NB4 (cell line): ENCODE measurements at places on chromosomes 7 and 10.

DNA sequence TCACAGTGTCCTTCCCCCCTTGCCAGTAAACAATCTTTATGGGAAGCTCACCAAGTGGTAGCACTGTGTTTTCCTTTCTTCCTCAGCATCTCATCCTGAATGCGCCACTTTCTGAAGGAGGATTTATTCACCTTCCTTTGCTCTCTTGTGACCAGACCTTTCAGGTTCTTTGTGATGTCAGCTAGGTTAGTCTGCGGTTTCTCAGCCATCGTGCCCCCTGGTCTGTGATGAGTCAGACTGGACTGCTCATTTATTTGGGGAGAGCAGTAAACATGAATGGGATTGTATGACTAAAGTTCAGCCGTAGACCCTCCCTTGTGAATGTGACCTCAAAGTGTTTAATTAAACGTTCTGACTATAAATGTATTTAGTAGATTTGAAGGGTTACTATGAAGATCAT, 235.1 kb upstream of the CELF2 start:
- no peak for DNase-seq

DNA sequence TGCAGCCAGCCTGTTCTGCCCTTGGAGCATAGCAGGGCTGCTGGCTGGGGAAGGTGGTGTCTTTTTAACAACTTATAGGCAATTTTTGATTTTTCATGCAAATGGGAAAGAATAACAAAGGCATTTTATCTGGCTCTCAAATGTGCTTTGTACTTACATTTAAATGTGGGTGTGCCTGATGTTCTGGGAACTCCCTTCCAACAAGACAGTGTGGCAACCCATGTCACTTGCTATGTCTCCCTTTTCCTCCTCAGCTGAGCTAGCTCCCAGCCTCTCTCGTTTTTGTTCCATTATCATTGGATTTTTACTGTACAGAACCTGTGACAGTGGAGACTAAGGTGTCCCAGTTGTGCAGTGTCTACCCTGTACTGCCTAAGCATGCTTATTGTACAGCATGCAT, 93.5 kb upstream of the PDCD4 start:
- DNase-seq: no peak

DNA sequence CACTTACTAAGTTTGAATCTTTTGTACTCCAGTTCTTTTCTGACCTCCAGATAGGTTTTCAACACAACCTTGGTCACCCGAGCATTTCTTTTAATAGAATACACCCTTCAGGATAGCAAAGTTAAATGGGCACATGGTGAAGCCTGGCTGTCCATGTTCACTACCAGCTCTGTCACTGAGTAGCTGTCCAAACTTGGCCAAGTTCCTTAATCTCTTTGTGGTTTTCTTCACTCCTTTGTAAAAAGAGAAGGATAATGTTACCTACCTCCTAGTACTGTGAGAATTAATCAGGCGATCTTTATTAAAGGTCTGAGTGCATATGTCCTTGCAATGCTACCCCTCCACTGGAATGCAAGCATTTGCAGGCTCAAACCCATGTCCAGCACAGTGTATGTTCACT, 128.1 kb upstream of the PTPRZ1 start:
- no peak for DNase-seq

DNA sequence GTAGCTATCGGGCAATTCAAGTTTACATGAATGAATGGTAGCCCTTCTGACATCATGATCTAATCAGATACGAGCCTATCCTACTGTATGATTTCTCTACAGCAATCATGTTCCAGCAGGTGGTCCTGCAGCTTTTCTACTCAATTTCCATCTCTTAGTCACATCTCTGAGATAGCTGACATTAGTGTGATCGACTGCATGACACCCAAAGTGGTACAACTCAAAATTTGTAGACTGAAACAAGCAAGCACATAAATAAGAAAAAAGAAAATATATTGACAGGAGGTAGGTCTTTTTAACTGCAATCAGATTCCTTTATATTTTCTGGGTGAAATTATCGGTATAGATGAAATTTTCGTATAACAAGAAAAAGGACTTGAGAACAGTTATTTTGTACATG, 132.0 kb downstream of the PPP1R17 start:
- DNase-seq: no peak

DNA sequence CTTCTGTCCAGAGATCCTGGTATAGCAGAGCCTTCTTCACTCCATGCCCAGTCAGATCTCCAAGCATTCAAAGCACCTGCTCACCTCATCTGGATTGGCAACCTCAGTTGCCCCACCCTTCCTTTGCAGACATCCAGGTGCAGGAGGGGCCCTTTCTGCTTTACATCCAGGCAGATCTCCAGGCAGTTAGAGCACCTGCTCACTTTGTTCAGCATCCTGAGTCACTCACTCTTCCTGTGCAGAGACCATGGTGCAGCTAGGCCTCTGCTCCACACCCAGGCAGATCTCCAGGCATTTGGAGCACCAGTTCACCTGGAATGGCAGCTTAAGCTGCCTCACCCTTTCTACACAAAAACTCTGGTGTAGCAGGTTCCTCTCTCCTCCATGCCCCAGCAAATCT, 153.1 kb downstream of the CDK14 start:
- no peak for DNase-seq

DNA sequence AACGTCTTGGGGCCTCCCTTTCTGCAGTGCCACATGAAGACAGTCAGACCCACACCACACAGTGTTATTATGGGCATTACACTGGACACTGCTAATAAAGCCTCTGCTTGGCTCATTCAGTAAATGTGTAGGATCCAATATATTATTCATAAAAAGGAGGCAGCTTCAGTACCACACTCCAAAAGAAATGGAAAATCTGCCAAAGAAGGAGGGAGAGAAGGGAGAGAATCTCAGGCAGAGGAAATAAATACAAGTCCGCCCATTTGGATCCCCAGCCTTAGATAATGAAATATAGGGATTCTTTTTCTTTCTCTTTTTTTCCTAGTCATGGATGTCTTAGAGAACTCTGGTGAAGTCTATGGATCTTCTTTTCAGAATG, 162.2 kb downstream of the ELMO1 start:
- DNase-seq: no peak

DNA sequence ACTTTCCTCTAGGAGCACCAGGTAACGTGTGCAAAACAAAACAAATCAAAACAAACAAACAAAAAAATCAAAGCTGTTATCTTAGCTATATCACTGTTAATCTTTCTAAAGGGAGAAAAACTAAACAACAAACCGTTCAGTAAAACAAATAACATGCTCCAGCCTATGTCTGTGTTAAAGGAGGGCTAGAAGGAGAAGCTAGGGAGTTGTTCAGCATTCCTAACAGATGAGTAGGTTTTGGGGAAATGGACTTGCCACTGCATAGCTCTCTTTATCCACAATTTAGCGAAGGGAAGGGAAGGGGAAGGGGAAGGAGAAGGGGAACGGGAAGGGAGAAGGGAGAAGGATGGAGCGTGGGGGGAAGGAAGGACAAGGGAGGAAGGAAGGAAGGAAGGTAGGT, 134.2 kb upstream of the AKR1E2 start:
- DNase-seq: no peak

DNA sequence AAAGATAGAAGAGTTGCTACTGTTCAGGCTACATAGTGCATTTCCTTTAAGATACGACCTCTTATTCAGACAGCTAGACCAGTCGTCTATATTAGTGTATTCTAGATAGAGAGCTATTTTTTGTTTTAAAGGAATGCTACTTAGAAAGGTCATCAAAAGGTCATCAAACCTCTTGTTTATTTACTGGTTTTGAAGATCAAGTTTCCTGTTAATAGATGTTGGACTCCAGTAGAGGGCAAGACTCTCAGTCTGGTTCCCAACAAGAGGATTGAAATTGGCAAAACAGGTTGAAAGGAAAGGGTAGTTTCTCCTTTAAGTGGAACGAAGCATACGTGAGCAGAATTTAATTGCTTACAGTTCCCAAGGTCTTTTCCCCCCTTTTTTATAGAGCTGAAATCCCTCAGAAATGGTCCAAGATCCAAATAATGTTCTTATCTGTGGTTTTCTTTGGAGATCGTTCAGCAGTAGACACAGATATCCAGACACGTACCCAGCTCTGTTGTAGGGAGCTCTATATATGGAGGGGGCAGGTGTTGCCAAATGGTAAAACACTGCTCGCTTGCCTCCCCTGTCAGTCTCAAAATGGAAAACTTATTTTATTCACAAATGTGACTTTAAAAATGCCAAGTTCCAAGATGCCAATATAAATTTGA, 37.2 kb downstream of the BAMBI start:
- no peak for DNase-seq

DNA sequence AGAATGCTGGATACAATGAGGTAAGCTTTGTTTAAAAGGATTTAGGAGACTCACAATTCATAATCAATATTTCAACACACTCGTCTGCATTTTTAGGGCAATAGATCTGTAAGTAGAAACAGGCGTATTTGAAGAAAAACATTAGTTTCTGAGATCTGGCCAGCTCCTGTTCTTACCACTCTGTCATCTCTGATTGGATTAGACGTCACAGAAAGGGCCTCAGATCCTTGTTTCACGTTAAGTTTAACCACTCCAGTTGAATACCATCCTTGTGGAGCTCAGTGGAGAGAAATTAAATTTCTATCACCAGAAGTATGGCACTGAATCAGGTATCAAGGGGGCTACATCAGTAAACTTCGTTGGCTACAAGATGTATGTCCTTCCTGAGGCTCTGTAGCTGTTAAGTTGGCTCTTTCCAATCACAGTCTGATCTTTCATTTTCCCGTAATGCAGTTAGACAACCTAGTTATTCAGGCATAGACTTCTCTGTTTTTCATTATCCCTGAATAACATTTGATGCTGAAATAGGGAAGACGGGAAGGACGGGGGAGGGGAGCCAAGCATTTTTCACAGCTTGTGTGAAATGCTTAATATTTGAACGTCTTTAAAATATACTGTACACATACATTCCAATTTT, 659.2 kb upstream of the GALNT17 start:
- DNase-seq: no peak
